ENCODE measurements at places on chromosomes 16 and 17.

- DNase-seq, result no peak
These were observed 78.7 kb downstream of the N4BP1 start for GRCh38 chr16:48531011-48531962.

GRCh38 chr17:47948706-47949196 is 7.4 kb downstream of the PNPO start:
- DNase-seq, result no peak

- no peak for DNase-seq
These were observed 122.3 kb downstream of the SPACA3 start for GRCh38 chr17:33113991-33114370.

DNA sequence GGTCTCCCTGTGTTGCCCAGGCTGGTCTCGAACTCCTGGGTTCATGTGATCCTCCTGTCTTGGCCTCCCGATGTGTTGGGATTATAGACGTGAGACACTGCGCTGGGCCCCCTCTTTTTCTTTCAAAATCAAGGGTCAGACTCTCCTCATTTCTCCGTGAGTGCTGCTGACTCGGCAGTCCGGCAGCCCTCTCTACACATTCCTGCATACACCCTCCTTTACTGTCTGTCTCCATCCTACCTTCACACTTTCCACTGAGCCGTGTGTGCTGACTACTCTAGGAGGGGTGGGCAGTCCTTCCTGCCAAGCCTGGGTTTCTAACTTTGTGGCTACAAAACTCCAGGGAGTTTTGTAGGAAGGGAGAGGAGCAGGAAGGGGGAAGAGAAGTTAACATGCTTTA is 195.2 kb downstream of the PARN start:
- no peak for DNase-seq

DNA sequence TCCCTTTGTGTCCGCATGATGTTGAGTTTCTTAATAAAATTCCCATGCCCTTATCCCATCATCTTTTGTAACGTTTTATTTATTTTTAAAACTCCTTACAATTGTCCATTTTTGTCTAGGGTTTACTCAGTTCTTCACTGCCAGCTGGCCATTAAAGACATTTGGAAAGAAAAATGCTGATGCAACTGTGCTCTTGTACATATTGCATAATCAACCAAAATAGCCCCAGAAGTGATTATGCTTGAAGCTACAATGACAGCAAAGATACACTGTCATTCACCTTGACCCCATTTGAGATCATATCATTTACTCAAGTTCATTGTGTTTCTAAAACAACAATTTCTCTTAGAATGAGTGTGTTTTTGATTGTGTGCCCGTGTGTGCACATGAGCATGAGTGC is 1074.6 kb upstream of the RBFOX1 start:
- DNase-seq, result no peak

DNA sequence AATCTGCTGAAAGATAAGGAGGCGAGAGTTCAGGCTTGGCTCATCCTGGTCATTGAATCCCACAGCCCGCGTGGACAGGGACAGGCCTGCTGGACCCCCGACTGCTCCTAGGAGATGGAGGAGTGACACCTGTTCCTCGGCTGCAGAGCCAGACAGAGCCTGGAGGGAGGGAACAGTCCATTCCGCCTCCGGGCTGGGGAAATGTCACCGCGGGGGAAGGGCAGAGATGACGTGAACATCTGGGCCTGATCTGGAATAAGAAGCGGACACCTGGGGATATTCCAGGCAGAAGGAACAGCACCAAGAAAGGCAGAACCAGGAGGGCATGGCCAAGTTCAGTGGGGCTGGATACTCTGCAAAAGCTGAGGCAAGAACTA is 1.5 kb downstream of the ZNF747 start:
- DNase-seq, result no peak

DNA sequence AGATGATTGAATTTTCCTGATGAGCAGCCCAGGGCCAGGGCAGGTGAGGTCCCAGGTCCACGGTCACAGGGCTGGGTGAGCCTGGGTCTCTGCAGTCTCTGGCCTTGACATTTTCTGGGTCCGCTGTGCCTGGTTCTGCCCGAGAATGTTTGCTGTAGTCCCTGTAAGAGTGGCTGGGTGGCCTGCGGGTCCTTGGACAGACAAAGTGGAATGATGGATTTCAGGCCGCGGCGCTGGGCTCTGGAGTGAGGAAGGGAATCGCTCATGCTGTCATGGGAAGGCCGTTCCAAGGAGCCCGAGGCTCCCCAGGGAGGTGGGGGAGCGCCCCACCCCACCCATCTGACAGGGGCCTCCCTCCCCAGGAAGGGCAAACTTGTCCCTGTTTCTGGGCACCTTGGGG is 153.5 kb upstream of the CIBAR2 start:
- no peak for DNase-seq

- no peak for DNase-seq
These were observed 124.2 kb downstream of the TMEM132E start for GRCh38 chr17:34703533-34703932.

- no peak for DNase-seq
These were observed 588 bp upstream of the SMTNL2 start for GRCh38 chr17:4583782-4584100.

DNA sequence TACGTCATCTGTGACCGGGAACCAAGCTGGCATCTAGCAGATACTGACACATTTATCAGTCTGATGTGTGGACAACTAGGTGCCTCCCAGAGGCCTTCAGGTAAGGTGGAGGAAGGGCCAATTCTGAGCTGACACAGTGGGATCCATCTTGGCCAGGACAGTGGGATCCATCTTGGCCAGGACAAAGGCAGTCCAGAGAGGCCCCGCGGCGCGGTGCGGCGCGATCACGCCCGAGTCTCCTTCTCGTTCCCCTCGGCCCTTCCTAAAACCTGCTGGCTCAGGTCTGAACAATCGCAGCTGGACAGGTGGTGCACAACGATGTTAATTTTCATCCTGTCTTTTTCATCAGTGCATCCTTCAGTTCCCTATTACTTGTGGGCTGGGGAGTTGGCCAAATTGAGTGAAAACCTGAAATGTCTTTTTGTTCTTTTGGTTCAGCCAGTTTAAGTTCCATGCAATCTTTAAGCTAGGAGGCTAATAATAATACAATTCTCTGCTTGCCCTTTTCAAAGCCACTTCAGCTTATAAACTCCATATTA is 486 bp upstream of the WSB1 start:
- no peak for DNase-seq

DNA sequence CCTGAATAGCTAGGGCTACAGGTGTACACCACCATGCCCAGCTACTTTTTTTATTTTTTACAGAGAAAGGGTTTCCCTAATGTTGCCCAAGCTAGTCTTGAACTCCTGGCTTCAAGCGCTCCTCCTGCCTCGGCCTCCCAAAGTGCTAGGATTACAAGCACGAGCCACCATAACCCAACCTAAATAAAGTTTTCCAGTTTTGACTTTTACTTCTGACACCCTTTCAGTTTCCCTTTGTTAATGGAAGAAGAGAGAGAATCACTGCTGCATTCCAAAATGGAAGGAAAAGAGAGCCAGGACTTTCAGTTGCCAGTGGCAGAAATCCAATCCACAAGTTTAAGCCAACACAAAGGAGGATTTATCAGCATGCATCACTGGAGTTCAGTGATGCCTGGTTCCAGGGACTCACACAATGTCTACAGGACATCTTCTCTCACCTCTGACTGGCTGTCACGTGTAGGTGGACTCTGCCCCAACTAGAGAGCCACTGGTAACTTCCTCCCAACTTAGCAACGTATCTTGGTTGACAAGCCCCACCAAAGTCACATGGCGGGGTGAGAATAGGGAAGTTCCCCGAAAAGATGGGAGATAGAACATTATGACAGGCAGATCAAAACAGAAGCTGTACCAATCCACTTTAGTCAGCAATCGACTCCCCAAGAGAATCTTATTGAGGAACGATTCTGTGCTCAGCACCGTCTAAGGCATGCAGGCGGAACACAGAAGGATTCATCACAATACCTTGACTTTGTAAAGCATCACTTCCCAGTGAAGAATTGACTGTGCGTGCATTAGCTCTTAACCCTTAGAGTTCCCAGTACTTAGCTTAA is 46.5 kb downstream of the GAS7 start:
- no peak for DNase-seq

DNA sequence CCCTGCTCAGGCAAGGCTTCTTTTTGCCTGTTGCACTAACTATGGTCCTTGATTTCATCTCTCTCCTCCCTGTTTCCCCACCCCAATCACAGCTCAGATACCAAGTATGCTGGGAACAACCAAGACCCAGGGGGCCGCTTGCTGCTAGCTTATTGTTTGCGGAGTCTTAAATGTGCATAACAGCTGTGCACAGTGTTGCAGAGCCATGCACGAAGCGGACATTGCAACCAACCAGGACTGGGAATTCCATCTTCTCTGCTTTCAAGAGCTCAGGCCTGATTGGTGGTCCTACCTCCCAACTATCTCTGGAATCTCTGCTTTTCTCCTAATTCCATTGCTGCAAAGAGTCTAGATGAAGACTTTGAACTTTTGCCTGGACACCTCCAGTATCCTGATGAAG is 281.3 kb upstream of the TNRC6C start:
- DNase-seq, result no peak
